T-helper 9 cell (primary cell): ENCODE measurements at places on chromosomes 12 and 14.

- DNase-seq = no peak
These were observed 95.6 kb downstream of the ETV6 start for GRCh38 chr12:11745113-11745512.

DNA sequence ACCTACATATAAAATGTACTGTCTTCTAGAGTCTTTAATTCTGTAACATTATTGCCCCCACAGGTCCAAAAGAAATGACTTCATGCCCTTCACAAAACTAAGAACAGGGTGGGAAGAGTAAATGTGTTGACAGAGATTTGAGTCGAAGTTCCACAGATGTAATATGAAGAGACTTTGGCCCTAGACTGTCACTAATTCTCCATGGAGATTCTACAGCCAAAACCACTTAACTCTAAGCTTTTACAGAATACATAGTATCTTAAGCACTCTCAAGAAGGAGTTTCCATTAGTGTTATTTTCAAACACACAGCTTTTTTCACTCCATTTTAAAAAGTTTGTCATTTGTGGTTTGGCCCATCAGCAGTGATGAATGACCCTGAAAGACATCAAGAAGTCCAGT, 56.3 kb downstream of the ABCC9 start:
- no peak for DNase-seq

GRCh38 chr14:106530423-106531107, 1004.2 kb downstream of the TMEM121 start:
- DNase-seq = peak; percentile 16

DNA sequence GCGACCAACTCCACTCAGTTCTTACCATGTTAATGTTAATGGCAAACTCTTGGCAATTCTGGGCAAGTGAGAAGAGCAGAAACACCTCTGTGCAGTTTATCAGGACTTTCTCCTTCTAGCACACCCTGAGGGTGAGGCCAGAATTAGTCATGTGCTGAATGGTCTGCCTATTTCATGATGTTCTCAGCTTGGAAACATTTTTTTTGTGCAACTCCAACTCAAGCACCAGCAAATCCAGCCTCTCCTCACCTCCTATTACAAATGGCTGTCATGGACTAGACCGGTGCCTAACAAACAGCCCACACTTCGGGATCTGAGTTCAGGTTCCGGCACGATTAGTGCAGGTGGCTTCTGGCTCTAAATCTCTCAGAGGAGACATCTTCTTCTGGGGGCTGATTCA, 246.0 kb downstream of the ZFP36L1 start:
- no peak for DNase-seq

GRCh38 chr12:99686142-99686541, 38.6 kb downstream of the GARIN6 start:
- no peak for DNase-seq

GRCh38 chr12:107512391-107512790, 173.2 kb upstream of the PWP1 start:
- DNase-seq = no peak

DNA sequence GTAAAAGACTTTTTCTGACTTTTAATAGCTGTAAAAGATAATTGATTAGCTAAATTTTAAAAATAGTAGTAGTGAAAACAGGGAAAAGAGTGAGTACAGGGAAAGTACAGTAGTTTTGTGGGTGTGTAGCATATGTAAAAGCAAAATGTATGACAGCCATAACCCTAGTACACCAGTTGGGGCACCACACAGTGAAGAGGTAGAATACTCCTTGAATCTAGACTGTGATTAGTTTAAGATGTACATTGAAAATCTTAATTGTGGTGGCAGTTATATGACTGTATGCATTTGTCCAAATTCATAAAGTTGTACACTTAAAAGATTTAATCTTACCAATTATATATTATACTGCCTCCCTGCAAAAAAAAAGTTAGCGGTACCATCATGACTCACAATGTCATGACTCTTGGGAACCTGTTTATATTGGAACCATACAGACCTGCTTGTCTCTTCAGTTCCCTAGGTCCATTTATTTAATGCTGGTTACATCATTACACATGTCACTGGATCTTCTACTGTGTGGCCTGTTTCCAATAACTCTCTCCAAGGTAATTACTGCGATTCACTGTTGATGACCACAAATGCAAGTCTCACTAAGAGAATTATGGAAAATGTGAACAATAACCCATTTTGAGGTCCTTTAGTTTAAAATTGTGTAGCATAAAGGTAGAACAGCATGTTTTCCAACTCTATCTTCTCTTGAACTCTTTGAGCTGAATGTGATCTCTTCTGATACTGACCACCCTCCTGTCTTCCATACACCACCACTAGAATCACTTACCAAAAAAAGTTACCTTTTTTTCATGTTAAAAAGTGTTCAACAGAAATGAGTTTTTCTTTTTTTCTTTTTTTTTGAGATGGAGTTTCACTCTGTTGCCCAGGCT, 264.2 kb upstream of the AMIGO2 start:
- DNase-seq = no peak

DNA sequence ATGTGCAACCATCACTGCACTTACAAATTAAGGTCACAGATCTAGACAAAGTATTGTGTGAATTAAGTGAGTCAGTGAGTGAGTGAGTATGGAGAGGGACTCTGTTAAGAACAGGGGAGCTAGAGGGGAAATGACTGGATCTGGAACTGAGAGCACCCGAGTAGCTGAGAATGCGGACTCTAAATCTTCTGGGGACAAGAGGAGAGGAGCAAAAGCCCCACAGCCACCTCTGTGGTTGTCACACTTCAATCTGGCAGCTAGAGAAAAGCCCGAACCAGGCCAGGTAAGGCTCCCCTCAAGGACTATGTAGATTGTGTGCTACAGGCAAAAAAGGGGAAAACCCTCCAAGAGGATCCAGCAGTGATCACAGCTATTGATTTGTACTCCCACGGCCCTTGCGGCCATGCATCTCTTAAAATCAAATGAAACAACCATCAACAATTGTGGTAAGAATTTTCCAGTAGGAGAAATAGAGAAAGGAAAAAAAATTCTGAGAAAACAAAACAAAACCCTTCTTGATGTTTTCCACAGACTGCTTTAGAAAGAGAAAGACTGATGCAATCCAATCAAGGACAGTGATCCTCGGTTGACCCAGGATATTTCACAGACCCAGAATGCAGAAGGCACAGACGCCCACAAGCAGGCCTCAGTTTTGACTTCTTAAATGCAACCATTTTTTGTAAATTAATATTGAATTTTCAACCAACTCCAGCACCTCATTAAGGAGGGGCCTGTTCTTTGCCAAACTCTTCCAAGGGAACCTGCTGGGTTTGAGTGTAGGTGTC, 109.6 kb downstream of the SLC38A6 start:
- no peak for DNase-seq

DNA sequence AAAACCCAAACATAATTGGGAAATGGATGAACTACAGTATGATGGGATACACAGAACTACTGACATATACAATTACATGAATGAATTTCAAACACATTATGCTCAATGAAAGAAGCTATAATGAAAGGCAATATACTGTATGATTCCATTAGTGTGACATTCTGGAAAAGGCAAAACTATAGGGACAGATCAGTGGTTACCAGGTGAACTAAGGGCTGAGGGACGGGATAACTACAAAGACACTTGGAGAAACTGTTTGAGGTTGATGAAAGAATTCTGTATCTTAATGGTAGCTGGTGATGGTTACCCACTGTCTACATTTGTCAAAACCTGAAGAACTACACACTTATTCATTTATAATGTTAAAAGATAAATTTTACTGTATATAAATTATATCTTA, 7.7 kb downstream of the ZFC3H1 start:
- no peak for DNase-seq

- no peak for DNase-seq
These were observed 10.7 kb downstream of the DHRS2 start for GRCh38 chr14:23646648-23647549.

DNA sequence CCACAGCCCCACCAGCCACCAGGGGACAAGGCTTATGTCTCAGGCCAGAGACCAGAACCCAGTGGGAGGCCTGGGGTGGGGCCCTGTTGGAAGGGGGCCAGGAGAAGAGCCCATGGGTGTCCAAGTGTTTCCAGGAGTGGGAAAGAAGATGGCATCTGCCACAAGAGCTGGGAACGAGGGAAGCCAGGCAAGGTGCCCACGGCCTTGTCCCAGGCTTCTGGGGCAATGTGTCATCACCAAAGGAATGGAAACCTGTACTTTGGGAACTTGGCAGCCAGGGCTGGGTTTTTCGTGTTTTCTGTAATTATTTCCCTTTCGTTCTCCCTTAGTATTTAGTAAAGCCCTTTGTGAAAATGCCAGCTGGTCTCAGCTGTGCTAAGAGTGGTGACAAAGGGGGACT, 5.3 kb upstream of the PGF start:
- no peak for DNase-seq

GRCh38 chr12:52144512-52145227, 47.1 kb downstream of the KRT80 start:
- no peak for DNase-seq

GRCh38 chr12:122201381-122201780, 2.1 kb upstream of the B3GNT4 start:
- no peak for DNase-seq

GRCh38 chr12:26642361-26642760, 190.6 kb downstream of the ITPR2 start:
- no peak for DNase-seq

GRCh38 chr12:124917135-124917840, 2.8 kb upstream of the UBC start:
- peak; percentile 88 for DNase-seq

GRCh38 chr12:124744273-124744640, 119.4 kb downstream of the SCARB1 start:
- no peak for DNase-seq
